Lung (tissue), 17 donors: ENCODE measurements at places on chromosomes 13 and 19. TPM values are rescaled to one million over a fixed set of nuclear protein-coding genes. Genes with fewer than 3 reads are reported as not detected.

Gene GPR32
- total RNA-seq: not detected

Gene ZNF132
- total RNA-seq: 7.4 TPM

Gene ZNF837
- total RNA-seq: 2.5 TPM

Gene ARID3A
- total RNA-seq: 29.7 TPM

Gene ATCAY
- total RNA-seq: 0.09 TPM

Gene FGF21
- total RNA-seq: not detected

Gene CEACAM21
- total RNA-seq: 6.5 TPM

Gene ZNF83
- total RNA-seq: 28.5 TPM

DNA sequence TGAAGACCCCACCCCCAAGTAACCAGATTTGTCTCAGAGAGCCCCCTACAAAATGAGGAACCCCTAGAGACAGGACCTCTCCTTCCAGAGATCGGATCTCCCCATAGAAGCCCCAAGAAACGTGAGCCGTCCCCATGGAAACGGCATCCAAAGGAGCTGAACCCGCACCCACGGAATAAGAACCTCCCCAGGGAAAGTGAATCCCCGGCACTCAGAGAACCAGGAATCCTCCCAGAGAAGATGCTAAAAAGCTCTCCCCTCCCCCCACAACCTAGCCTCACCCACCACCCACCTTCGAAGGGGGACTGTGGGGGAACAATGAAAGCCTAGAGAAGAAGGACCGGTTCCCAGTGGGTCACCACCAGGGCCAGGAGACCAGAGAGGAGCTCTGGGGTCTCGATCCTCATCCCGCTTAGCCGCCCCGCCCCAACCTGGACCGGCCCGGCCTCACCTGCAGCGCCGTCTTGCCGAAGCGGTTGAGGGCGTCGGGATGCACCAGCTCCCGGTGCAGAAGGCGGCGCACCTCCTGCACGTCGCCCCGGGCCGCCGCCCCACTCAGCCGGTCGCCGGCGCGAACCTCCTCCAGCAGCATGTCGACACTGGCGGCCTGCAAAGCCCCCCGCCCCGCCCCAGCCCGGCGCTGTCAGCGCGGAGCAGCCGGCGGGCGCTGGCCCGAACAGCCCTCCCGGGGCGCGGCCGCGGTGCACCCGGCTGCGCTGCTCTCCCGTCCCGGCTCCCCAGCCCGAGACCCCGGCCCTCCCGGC, 535 bp downstream of the CDKN2D start:
- peak overlapping the region; percentile 83 for H3K4me3 ChIP-seq
- no peaks in the 10 kb centered on the region for H3K36me3 ChIP-seq
- no peaks in the 10 kb centered on the region for H3K27me3 ChIP-seq
- peak overlapping the region; percentile 84 for H3K27ac ChIP-seq
- DNase-seq: no peak

DNA sequence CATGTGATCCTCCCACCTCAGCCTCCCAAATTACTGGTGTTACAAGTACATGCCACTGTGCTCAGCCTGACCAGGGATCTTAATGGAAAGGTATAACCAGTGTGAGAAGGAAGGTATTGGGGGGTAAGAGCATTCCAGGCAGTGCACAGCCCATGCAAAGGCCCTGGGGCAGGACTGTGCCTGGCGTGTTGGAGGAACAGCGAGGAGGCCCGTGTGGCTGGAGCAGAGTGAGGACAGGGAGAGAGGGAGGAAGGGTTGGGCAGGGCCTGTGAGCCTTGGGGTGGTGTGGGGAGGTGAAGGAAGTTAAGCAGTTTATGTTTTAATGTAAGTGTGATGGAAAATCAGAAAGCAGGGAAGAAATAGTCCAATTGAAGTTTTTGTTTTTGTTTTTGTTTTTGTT, 1.6 kb downstream of the TMIGD2 start:
- no peak overlapping the region for H3K4me3 ChIP-seq
- no peak overlapping the region for H3K27ac ChIP-seq
- no peaks in the 10 kb centered on the region for H3K4me1 ChIP-seq
- no peaks in the 10 kb centered on the region for H3K36me3 ChIP-seq
- DNase-seq: no peak

DNA sequence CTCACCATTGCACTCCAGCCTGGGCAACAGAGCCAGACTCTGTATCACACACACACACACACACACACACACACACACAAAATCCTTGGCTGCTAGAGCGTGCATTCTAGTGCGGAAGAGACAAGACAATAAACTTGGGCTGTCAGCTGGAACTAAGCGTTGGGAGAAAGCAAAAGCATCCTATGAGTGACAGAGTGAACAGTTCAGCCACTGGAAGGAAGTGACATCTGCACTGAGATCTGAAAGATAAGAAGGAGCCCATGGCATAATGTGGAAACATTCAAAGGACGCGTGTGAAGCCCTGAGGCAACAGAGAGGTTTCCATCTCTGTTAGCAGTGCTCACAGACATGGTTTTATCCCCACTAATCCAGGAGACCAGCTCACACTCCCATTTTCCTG, 3.5 kb upstream of the SLC1A5 start:
- no peak overlapping the region for H3K27ac ChIP-seq
- peaks cover 3% of the 10 kb centered on the region for H3K4me1 ChIP-seq
- DNase-seq: peak; percentile 27

DNA sequence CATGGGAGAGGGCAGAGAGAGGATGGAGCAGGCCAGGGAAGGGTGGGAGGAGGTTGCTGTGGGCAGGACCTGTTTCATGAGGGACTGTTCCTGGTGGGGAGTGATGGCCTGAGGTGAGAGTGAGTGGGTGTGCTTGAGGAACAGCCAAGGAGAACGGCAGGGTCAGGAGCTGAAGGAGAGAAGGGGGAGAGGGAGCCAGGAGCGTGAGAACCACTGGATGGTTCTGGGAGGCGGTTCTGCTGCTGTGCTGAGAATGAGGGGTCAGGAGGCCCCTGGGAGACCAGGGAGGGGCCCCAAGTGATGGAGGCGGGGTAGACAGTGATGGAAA, 7.8 kb downstream of the SIN3B start:
- no peaks in the 10 kb centered on the region for H3K27me3 ChIP-seq
- DNase-seq: no peak
- H3K4me3 ChIP-seq: no peak overlapping the region

- no peak overlapping the region for H3K4me3 ChIP-seq
- H3K4me1 ChIP-seq: no peaks in the 10 kb centered on the region
- no peaks in the 10 kb centered on the region for H3K27me3 ChIP-seq
- DNase-seq: no peak
- H3K27ac ChIP-seq: no peak overlapping the region
Observed at GRCh38 chr13:74977498-74977897, 504.5 kb downstream of the TBC1D4 start.

DNA sequence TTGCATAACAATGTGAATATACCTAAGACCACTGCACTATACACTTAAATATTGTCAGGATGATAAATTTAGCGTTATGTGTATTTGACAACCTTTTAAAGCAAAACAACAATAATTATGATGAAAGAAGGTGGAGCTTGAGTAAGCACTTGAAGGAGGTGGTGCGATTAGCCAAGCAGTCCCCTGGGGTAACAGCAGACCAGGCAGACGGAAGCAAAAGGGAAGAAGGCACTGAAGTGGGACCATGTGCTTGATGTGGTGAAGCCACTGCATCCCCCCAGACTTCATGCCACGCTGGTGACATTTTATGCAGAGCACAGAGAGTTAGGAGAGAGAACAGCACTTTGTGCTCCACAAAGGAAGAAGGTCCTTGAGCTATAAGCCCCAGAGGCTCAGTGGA, 58.3 kb upstream of the ZNF507 start:
- no peak overlapping the region for H3K27ac ChIP-seq
- no peaks in the 10 kb centered on the region for H3K36me3 ChIP-seq
- H3K4me3 ChIP-seq: no peak overlapping the region

DNA sequence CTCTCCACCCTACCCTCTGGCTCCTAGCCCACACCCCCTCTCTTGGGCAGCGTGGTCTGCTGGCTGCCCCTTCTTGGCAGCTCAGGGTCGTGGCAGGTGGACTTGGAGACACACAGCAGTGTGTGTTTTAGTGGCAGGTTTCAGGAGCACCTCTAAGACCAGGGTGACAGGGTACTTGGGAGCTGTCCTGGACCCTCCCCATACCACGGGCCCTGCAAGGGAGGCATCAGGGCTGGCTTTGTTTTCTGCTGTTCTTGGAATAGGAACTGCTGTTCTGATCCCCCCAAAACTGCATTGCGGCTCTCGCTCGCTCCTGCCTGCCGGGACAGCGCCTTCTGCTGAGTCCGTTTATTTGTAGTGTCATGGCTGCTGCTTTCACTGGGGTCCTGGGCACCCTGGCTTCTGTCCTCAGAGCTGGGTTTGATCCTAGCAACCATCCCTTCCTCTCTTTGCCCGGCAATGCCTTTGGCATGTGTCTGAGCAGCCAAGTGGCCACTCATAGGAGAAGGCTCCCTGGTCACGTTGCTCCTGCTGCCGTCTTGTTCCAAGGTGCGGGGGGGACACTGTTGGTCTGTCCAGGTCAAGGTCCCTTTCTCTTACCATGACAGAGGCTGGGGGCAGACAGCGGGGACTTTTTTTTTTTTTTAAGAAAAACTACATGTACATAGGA, 12.1 kb downstream of the COMP start:
- no peaks in the 10 kb centered on the region for H3K36me3 ChIP-seq
- no peaks in the 10 kb centered on the region for H3K4me1 ChIP-seq
- peaks cover 10% of the 10 kb centered on the region for H3K27me3 ChIP-seq

GRCh38 chr19:3983936-3984583, 1.2 kb downstream of the EEF2 start:
- H3K4me1 ChIP-seq: no peaks in the 10 kb centered on the region
- peaks cover 2% of the 10 kb centered on the region for H3K27me3 ChIP-seq
- peak overlapping the region; percentile 21 for H3K27ac ChIP-seq
- DNase-seq: peak; percentile 17
- H3K4me3 ChIP-seq: peak overlapping the region; percentile 98

DNA sequence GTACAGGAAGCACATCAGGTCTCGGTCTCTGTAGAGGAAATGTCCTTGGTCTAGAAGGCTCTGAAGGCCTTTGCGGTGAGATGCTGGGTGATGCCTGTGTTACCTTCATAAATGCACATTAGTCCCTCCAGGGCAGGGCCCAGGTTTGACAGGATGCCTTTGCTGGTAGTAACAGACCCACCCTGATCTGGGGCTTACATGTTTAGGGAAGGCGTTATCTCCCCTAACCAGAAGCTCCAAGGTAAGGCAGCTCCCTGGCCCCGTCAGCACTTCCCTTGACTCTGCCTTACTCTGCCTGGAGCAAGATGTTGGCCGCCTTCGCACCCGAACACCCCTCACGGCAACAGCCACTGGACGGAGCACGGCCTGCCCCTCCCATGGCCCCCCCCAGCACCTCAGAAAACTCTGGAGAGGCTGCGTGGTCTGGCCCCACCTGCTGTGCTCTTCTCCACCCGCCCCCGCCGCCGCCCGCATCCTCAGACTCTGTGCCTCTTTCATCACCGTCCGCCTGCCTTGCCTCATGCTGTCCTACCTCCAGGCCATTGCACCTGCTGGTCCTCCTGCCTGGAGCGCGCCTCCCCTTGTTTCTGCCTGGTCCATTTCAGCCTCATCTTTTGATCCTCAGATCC, 9.1 kb downstream of the AP2A1 start:
- peaks cover 7% of the 10 kb centered on the region for H3K36me3 ChIP-seq
- no peak for DNase-seq
- no peaks in the 10 kb centered on the region for H3K4me1 ChIP-seq
- no peaks in the 10 kb centered on the region for H3K27me3 ChIP-seq

- DNase-seq: no peak
- no peak overlapping the region for H3K4me3 ChIP-seq
- no peak overlapping the region for H3K27ac ChIP-seq
- no peaks in the 10 kb centered on the region for H3K36me3 ChIP-seq
Observed at GRCh38 chr13:78036841-78037240, 118.2 kb upstream of the EDNRB start.

DNA sequence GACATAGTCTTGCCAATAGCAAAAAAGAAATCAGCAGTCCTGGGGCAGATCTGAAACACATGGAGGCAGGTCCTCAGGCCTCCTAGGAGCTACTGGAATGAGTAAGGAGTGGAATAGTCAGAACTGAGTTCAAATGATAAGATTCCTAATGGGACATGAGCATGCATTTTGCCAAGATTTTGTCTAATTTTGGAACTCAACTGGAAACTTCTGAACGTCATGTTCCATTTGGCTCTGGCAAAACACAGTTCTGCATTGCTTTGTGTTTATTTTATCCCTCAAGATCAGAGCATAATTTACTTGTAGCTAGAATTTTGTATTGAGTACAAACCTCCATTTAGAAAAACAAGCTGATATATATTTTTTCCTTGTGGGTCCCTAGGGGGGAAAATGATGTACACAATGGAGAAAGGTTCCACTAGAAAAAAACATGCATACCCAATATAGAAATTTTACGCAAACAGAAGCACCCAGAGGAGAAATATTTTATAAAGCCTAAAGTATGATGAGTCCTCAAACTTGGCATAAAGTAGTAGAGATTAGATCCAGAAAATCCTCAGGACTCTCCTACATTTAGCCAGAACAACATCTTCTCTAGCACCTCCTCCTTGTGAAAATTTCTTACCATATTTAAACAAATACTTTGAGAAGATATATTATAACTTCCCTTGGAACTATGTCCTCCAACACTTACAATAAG, 149.0 kb upstream of the SERP2 start:
- no peaks in the 10 kb centered on the region for H3K36me3 ChIP-seq
- no peaks in the 10 kb centered on the region for H3K4me1 ChIP-seq
- no peak overlapping the region for H3K4me3 ChIP-seq

DNA sequence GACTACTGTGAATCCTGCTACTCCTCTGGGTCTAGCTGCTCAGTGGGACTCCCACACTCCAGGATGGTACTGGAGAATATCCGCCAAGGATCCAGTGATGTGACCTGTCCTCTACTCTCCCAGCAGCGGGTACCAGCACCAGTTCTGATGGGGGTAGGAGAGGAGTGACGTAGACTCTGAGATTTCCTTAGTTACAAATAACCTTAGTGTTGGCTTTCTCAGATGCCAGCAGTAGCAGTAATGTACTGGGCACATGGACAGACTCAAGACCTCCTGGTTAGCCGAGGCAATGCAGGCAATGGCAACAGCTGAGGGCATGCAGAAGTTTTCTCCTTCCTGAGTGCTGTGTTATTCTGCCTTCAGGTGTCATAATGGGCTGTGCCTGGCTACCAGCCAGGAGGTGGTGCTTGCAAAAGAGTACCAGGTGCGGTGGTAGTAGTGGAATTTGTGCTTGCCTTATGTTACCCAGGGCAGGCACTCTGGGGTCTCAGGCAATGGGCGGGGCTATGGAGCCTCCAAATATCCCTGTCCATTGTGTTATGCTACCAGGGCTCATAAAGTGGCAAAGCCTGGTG, 105.3 kb upstream of the KLF5 start:
- no peaks in the 10 kb centered on the region for H3K4me1 ChIP-seq
- no peaks in the 10 kb centered on the region for H3K27me3 ChIP-seq
- no peak overlapping the region for H3K27ac ChIP-seq
- H3K4me3 ChIP-seq: no peak overlapping the region
- peaks cover 6% of the 10 kb centered on the region for H3K36me3 ChIP-seq

DNA sequence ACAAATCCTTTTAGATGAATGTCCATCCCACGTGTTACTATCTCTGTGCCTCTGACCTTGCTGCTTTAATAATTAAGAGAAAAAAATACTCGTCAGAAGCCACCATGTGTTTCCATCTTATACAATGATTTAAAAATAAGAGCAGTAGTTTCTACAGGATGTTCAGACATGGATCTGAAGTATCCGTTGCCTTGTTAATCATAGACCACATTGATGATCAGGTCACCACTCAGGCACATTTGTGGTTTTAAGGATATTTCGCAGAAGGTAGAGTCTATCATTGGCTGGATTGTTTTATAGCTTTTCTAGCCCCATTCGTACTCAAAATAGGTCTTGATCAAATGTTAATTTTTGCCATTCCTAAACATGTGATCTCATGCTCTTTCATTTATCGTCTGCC, 710.0 kb upstream of the ARGLU1 start:
- H3K27me3 ChIP-seq: no peaks in the 10 kb centered on the region
- no peaks in the 10 kb centered on the region for H3K4me1 ChIP-seq
- H3K36me3 ChIP-seq: no peaks in the 10 kb centered on the region
- H3K27ac ChIP-seq: no peak overlapping the region

GRCh38 chr13:97569841-97570240, 135.9 kb downstream of the RAP2A start:
- no peak overlapping the region for H3K27ac ChIP-seq
- no peak overlapping the region for H3K4me3 ChIP-seq
- H3K27me3 ChIP-seq: no peaks in the 10 kb centered on the region
- no peaks in the 10 kb centered on the region for H3K36me3 ChIP-seq
